ENCODE measurements at places on chromosomes 7 and 10. TPM values are rescaled to one million over a fixed set of nuclear protein-coding genes. Genes with fewer than 3 reads are reported as not detected.

GRCh38 chr10:118161461-118162246 is 114.9 kb upstream of the RAB11FIP2 start:
- H3K4me1 ChIP-seq, result no peaks in the 10 kb centered on the region
- peaks cover 7% of the 10 kb centered on the region for H3K27me3 ChIP-seq
- no peak overlapping the region for H3K27ac ChIP-seq
- no peaks in the 10 kb centered on the region for H3K36me3 ChIP-seq

GRCh38 chr7:17640730-17641377 is 299.4 kb downstream of the SNX13 start:
- no peaks in the 10 kb centered on the region for H3K27me3 ChIP-seq
- H3K27ac ChIP-seq, result no peak overlapping the region
- no peak overlapping the region for H3K4me3 ChIP-seq
- no peaks in the 10 kb centered on the region for H3K36me3 ChIP-seq
- peaks cover 9% of the 10 kb centered on the region for H3K4me1 ChIP-seq

Gene HOXA5
- not detected for total RNA-seq

Gene ZNF425
- 1.1 TPM for total RNA-seq

- no peaks in the 10 kb centered on the region for H3K27me3 ChIP-seq
- H3K4me1 ChIP-seq, result peaks cover 39% of the 10 kb centered on the region
- H3K27ac ChIP-seq, result peak overlapping the region; percentile 62
These were observed 599.7 kb downstream of the KCNMA1 start for GRCh38 chr10:77037735-77038403.

DNA sequence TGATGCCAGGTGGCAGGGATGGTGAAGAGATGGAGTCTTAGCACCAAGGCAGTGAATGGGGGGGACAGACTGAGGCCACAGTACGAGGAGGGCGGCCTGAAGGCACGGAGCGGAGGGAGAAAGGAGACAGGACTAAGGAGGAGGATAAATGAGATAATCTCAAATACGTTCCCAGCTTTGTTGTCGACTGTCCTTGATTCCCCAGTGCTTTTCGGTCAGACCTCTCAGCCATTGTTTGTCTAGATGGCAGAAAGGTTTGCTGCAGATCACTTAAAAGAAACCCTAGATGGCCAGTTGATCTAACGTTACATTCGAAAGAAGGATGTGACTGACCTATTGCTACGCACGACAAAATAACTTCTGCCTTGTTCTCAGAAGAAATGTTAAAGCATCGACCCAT is 479.0 kb downstream of the GATA3 start:
- no peaks in the 10 kb centered on the region for H3K27me3 ChIP-seq
- H3K27ac ChIP-seq, result no peak overlapping the region
- DNase-seq, result no peak
- no peaks in the 10 kb centered on the region for H3K36me3 ChIP-seq

GRCh38 chr7:88967432-88967831 is 171.9 kb upstream of the TEX47 start:
- no peaks in the 10 kb centered on the region for H3K27me3 ChIP-seq
- H3K36me3 ChIP-seq, result no peaks in the 10 kb centered on the region
- H3K27ac ChIP-seq, result no peak overlapping the region

GRCh38 chr10:75556320-75556719 is 124.9 kb downstream of the LRMDA start:
- H3K4me1 ChIP-seq, result no peaks in the 10 kb centered on the region
- DNase-seq, result no peak
- H3K27ac ChIP-seq, result no peak overlapping the region
- no peaks in the 10 kb centered on the region for H3K36me3 ChIP-seq
- no peak overlapping the region for H3K4me3 ChIP-seq
- H3K27me3 ChIP-seq, result no peaks in the 10 kb centered on the region

Gene CYP3A4
- not detected for total RNA-seq

DNA sequence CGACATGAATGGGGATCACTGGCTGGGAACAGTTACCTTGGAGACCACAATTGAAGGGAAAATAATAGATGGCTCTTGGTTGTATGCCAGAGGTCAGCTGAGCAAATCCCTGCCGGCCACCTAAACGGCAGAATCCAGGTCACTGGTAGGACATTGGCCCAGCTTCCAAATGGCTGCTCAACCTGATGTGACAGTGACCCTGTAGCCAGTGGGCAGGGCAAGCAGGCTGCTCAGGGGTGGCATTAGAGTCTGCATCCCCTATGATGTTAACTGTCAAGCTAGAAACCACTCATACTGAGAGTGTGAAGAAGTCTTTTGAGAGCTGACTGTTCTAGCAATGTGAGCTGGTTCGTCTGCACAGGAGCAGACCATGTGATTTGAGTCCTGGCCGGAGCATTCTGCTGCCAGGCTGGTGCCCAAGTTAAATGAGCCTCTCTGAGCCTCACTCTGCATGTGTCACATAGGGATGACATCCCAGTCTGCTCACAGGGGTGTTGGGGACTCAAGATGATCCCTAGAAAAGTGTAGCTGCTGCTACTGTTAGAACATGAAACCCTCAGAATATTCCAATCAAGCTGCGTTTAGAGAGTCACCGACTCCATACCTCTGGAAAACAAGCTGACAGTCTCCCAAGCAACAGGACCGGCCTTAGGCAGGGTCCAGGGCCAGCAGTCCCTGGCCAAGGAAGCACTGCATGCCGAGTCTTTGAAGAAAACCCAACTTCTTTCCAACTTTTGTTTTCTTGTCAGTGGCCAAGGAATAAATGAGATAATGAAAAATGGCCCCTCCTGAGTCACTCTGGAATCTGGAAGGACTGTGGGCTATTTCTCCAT is 69.7 kb downstream of the VWA2 start:
- H3K4me3 ChIP-seq, result no peak overlapping the region
- peaks cover 7% of the 10 kb centered on the region for H3K4me1 ChIP-seq
- no peak overlapping the region for H3K27ac ChIP-seq
- no peaks in the 10 kb centered on the region for H3K36me3 ChIP-seq
- no peaks in the 10 kb centered on the region for H3K27me3 ChIP-seq
- DNase-seq, result no peak

GRCh38 chr7:100489824-100490223 is 6.1 kb downstream of the NYAP1 start:
- H3K4me3 ChIP-seq, result no peak overlapping the region
- no peaks in the 10 kb centered on the region for H3K27me3 ChIP-seq
- peak; percentile 95 for DNase-seq
- H3K36me3 ChIP-seq, result no peaks in the 10 kb centered on the region

GRCh38 chr7:148503900-148504487 is 86.6 kb upstream of the C7orf33 start:
- H3K4me3 ChIP-seq, result no peak overlapping the region
- H3K4me1 ChIP-seq, result no peaks in the 10 kb centered on the region
- no peak overlapping the region for H3K27ac ChIP-seq
- no peaks in the 10 kb centered on the region for H3K36me3 ChIP-seq

DNA sequence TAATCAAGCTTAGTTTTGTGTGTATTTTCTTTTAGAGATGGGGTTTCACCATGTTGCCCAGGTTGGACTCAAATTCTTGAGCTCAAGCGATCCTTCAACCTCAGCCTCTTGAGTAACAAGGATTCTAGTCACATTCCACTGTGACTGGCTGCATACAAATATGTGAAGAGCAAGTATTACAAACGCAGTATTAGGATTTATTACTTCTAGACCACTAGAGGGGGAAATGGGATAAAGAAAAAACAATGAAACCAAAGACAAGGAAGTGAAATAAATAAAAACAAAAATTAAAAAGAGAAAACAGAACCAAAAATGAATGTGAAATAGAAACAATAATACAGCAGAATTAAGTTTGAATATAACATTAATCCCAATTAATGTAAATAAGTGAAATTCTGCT is 308.7 kb downstream of the ANKRD30A start:
- no peak overlapping the region for H3K4me3 ChIP-seq
- DNase-seq, result no peak
- H3K36me3 ChIP-seq, result no peaks in the 10 kb centered on the region
- no peak overlapping the region for H3K27ac ChIP-seq

GRCh38 chr7:26265065-26265464 is 26.6 kb upstream of the SNX10 start:
- H3K27me3 ChIP-seq, result no peaks in the 10 kb centered on the region
- H3K36me3 ChIP-seq, result no peaks in the 10 kb centered on the region
